Small intestine (tissue), 16 donors: ENCODE measurements at places on chromosomes 2 and 18.

GRCh38 chr2:216222650-216223352, 113.7 kb downstream of the XRCC5 start:
- no peak for DNase-seq

GRCh38 chr2:239807568-239807967, 217.6 kb downstream of the NDUFA10 start:
- no peak for DNase-seq

DNA sequence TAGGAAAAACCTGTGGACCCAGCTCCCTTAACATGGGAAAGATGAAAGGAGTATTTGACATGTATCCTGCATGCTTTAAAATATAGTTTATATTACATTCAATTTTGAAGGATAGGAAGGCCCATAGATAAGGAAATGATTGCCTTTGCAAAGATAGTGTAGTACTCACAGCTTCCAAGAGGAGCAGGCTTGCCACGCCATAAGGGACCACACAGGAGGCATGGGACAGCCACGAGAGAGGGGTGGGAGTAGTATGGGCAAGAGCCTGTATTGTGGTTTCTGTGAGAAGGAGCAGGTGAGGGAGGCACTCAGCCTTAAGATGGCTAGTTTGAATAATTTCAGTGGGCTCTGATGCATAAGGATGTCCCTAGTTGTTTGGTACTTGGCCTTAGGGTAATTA, 740.3 kb downstream of the SATB2 start:
- DNase-seq, result no peak

DNA sequence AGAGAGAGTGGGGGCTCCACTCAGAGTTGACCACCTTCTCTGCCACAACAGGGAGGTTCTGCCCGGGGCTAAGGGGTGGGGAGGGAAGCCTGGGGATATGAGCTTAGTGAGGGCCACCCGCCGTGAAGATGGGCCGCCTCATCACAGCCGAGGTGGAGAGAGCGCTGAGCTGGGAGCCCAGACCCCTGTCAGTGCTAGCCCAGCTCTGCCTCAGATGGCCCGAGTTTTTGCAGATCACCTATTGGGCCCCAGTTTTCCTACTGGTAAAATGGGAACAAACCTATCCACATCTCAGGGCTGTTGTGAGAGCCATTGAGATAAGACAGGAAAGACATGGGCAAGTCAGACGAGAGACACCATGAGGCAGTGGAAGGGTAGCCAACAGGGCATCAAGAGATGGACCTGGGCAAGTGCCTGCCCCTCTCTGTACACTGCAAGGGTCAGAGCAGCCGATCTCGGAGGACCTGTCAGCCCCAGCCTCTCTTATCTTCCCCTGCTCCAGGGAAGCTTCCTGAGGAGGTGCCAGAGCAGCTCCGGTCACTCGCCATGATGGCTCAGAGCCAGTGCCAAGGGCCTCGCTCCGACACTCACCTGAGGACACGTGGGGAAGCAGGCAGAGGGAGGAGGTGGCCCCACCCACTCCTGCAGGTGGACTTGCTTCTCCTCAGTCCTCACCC, 88.9 kb downstream of the MCFD2 start:
- DNase-seq, result no peak

DNA sequence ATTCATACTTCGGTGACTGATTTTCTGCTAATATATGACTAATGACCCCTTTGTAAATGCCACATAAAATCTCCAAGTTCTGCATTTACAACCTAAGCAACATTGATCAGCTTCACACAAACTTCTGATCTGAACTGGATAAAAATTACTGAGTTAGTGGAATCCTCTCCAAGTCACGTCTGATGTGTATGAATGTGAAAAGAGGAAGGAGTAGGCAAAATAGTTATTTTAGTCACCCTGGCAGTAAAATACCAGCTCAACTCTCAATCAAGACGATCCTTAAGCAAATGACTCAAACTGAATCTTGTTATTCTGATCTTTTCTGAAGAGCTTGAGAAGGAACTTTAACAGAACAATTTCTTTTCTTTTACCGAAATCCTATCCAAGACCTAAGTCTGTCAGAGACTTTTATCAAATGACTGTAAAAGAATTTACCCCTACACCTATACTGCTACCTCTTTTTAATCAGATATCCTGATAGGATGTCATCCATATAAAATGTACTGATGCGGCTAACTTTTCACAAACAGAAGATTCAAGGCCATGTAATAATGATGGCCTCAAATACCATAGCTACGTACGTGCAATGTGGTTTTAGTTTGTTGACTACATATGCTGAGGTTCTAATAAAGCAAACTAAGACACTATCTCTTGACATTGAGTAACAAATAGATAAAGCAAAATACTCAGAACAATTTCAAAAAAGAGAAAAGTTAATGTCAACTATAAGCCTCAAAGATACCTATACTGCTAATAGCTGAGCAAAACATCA, 23.7 kb downstream of the CUL3 start:
- no peak for DNase-seq

DNA sequence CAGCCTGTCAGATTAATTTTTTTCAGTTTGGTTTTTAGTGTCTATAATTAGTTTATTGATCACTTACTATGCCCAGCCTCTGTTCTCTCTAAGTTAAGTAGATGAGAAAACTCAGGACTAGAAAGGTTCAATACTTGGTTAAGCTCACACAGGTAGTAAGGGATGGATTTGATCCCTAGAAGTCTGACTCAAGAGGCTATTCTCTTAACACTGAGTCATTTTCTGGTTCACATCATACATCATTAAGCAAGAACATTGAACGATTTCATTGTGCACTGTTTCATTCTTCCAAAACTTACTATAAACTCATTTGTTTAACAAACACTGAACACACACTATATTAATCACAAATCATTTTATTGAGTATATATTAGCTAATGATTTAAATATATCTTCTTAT, 54.1 kb upstream of the SLC38A11 start:
- no peak for DNase-seq

DNA sequence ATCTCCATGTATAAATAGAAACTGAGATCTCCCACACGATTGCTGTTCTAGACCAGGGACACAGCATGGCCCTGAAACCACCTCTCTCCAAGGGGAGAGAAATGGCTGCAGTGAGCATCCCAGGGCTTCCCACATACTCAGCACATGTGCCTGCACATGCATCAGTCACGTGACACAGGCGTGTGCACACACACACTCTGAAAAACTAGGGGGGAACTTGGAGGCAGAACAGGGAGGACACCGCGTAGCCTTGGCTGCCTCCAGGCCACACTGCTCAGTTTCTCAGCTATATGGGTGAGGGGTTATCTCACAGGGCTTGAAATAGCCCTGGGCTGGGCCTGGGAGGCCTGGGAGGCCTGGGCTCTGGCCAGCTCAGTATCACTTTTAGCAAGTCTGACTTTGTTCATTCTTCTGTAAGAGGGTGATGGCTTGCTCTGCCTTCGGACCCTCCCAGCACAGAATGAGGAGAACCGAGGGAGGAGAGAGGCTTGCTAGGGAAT, 66.9 kb downstream of the EMX1 start:
- DNase-seq, result no peak

- DNase-seq, result peak; percentile 65
Observed at GRCh38 chr2:26401739-26402541, at the start of gene DRC1. Gene DRC1, plus strand, starts transcription at chr2:26401920. Its CDS starts 70 bp downstream, at chr2:26401990.

GRCh38 chr18:54359233-54359632, 1.5 kb downstream of the C18orf54 start:
- DNase-seq, result no peak

- peak; percentile 98 for DNase-seq
Observed at GRCh38 chr2:113167115-113167932, 6.4 kb upstream of the PSD4 start.

GRCh38 chr2:150046810-150047209, 440.7 kb downstream of the RND3 start:
- no peak for DNase-seq

DNA sequence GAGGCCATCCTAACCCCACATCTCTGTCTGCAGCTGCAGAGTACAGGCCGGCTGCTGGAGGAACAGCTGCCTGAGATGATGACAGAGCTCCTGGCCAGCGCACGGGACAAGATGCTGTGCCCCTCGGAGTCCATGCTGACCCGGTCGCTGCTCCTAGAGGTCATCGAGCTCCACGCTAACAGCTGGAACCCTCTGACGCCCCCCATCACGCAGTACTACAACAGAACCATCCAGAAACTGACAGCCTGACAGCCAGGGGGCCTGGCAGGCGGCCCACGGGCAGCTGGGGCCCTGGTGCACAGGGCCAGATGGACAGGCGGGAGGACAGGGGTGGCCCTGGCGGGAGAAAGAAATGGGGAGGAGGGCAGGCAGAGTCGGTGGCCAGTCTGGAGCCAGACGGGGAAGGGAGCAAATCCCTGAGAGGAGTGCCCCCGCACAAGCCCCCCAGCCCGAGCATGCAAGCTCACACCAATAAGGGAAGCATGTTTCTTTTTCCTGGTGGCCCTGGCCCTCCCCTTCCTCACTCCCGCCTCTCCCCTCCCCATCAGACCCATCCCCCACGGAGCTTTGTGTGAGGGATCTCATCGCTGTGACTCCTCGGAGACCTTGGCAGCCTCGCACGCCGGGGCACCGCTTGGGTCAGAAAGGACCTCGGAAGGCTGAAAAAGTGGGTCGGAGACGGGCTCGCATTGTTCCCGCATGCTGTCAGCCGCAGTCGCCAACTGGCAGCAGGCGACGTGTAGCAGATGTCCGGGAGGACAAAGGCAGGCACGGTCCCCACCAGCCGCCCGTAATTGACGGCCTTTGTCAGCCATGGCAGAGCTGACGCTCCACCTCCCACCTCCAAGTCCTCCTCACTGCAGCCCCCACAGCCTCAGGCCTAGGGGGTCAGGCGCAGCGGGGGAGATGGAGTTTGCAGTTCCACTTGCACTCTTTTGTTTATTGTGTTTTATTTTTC, 91.2 kb downstream of the SMAD7 start:
- no peak for DNase-seq

- peak; percentile 70 for DNase-seq
Observed at GRCh38 chr2:10668402-10669012, 21.3 kb downstream of the NOL10 start.
